Glutamatergic neuron (in vitro differentiated cells): ENCODE measurements at places on chromosomes 16 and 17. TPM values are rescaled to one million over a fixed set of nuclear protein-coding genes. Genes with fewer than 3 reads are reported as not detected.
A peak's percentile ranks its signal among the peaks of the same experiment; 100 is the strongest.

Gene CDK5R1
- total RNA-seq, result 73.9 TPM

Gene KRT17
- not detected for total RNA-seq

Gene PRR29
- not detected for total RNA-seq

Gene FMNL1
- 24.2 TPM for total RNA-seq

Gene KRT36
- total RNA-seq, result not detected

Gene MYOCD
- not detected for total RNA-seq

Gene CYGB
- total RNA-seq, result 20.4 TPM

Gene TERB1
- total RNA-seq, result 0.39 TPM

Gene CSH1
- total RNA-seq, result not detected

- peak overlapping the region; percentile 77 for H3K4me3 ChIP-seq
- peaks cover 11% of the 10 kb centered on the region for H3K4me1 ChIP-seq
- H3K36me3 ChIP-seq, result no peaks in the 10 kb centered on the region
- peak; percentile 14 for DNase-seq
- H3K27ac ChIP-seq, result peak overlapping the region; percentile 82
Observed at GRCh38 chr16:2470603-2471015, 488 bp upstream of the NTN3 start.

DNA sequence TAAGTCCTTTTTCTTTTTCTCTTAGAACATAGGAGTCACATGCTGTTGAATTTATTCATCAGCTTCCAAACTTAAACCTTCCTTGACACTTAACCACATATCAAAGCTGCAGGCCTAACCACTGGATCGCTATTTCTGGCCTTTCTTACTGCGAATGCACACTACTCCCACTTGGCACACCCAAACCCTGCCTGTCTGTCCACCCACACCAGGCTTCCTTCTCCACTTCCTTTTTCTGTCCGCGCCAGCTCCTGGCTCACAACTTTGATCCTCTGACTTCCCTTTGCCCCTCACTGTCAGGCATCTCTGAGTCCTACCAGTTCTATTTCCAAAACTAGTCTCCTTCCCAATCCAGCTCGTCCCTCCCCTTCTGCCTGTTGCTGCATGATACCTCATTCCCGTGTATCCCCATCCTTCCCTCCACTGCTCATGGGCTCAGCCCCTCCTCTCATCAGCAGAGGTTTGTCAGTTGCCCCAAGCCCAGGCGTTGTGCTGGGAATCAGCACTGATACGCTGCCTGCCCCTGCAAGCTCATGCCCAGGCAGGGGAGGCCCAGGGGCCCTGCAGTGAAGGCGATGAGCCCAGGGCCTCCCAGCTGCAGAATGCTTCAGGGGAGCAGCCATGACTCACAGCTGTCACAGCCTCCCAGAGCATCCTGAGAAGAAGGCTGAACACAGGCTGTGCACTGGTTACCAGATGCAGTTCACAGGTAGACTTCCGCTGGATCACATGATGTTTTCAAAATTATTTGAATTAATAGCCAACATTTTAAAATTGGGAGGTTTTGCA is 179.8 kb downstream of the KATNIP start:
- H3K4me3 ChIP-seq, result no peak overlapping the region
- H3K27me3 ChIP-seq, result peaks cover 17% of the 10 kb centered on the region
- no peak for DNase-seq
- H3K27ac ChIP-seq, result no peak overlapping the region
- peaks cover 8% of the 10 kb centered on the region for H3K4me1 ChIP-seq
- peaks cover 20% of the 10 kb centered on the region for H3K36me3 ChIP-seq

DNA sequence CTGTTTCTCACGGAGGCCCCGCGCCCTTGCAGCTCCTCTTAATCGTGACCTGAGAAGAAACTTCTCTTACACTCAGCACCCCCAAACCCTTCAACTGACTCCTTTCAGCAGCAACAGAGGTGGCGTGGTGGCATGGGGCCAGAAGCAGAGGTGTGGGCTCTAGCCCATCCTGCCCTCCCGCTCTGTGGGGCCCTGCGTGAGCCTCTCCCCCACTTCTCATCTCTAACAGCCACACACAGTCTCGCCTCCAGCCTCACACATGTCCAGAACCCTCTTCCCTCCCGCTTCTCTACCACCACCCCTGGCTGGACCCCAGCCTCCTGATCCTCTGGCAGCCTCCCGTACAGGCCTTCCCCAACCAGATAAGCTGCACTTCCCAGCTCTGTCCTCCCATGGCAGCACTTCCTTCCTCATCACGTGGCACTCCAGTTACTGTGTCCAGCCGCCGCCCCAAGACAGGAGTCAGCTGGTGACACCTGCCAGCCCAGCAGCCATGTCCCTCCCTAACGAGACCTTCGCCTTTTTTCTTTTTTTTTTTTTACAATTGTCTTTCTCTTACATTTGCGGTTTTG is 30.5 kb downstream of the NSMCE1 start:
- peak overlapping the region; percentile 66 for H3K4me3 ChIP-seq
- no peak for DNase-seq
- peak overlapping the region; percentile 83 for H3K27ac ChIP-seq
- peaks cover 2% of the 10 kb centered on the region for H3K27me3 ChIP-seq
- peaks cover 39% of the 10 kb centered on the region for H3K4me1 ChIP-seq

- H3K4me1 ChIP-seq, result peaks cover 3% of the 10 kb centered on the region
- H3K36me3 ChIP-seq, result no peaks in the 10 kb centered on the region
- no peak overlapping the region for H3K4me3 ChIP-seq
- DNase-seq, result no peak
- no peak overlapping the region for H3K27ac ChIP-seq
Observed at GRCh38 chr17:65564793-65565192, 3.3 kb upstream of the AXIN2 start.

GRCh38 chr16:11409398-11409797 is 64.1 kb downstream of the RMI2 start:
- H3K27me3 ChIP-seq, result peaks cover 12% of the 10 kb centered on the region
- no peak for DNase-seq
- H3K36me3 ChIP-seq, result no peaks in the 10 kb centered on the region
- peaks cover 4% of the 10 kb centered on the region for H3K4me1 ChIP-seq
- no peak overlapping the region for H3K4me3 ChIP-seq

GRCh38 chr17:21041741-21042457 is 912 bp downstream of the USP22 start:
- peaks cover 9% of the 10 kb centered on the region for H3K27me3 ChIP-seq
- H3K4me3 ChIP-seq, result peak overlapping the region; percentile 94
- peak overlapping the region; percentile 97 for H3K27ac ChIP-seq
- H3K4me1 ChIP-seq, result peaks cover 16% of the 10 kb centered on the region

DNA sequence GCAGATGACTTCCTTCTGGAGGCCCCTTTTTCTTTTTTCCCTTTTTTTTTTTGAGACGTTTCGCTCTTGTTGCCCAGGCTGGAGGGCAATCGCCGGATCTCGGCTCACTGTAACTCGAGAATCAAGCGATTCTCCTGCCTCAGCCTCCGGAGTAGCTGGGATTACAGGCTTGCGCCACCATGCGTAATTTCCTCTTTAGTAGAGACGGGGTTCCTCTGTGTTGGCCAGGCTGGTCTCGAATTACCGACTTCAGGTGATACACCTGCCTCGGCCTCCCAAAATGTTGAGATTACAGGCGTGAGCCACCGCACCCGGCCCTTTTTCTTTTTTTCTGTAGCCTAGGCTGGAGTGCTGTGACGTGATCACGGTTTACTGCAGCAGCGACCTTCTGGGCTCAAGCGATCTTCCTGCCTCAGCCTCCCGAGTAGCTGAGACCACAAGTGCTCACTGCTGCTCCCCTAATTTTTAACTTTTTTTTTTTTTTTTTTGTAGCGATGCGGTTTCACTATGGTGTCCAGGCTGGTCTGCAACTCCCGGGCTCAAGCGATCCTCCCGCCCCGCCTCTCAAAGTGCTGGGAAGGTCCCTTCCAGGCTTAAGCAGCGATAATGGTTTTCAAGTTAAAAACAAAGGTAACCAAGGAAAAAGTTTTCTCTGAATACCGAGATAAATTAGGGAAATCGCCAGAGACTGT is 956 bp upstream of the IST1 start:
- H3K27me3 ChIP-seq, result peaks cover 11% of the 10 kb centered on the region
- H3K4me1 ChIP-seq, result peaks cover 2% of the 10 kb centered on the region
- H3K36me3 ChIP-seq, result no peaks in the 10 kb centered on the region
- peak overlapping the region; percentile 96 for H3K4me3 ChIP-seq
- DNase-seq, result peak; percentile 39

DNA sequence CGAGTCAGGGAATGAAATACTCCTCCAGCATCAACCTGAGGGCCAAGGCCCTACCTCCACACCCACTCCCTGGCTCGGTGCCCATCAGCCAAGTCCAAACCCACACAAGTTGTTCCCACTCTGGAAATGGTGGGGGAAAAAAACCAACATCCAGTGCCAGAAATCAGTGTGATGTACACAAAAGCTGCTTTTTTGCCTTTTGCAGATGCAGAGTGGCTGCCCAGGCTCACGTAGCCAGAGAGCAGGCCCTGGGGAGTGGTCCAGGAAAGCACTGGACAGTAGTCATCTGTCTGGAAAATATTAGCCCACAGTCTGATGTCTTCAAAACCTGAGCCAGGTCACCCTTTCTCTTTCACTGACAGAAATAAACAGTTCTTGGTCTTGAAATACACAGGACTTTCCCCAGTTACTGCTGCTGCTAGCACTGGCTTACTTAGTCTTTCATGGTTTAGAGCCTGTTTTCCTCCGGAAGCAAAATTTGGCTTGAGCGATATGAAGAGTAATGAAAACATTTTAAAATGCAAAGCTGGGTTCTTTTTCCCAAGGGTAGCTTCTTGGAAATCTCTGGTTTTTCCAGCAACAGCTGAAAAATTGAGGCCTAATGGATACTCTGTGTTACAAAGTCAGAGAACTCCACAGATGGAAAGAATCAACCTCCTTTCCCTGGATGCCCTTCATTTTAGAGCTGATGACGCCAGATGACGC is 18.2 kb upstream of the NOS2 start:
- H3K27ac ChIP-seq, result no peak overlapping the region
- peaks cover 9% of the 10 kb centered on the region for H3K36me3 ChIP-seq
- no peak for DNase-seq
- no peak overlapping the region for H3K4me3 ChIP-seq

- no peak for DNase-seq
- no peaks in the 10 kb centered on the region for H3K36me3 ChIP-seq
- peaks cover 15% of the 10 kb centered on the region for H3K27me3 ChIP-seq
- peaks cover 33% of the 10 kb centered on the region for H3K4me1 ChIP-seq
- H3K4me3 ChIP-seq, result no peak overlapping the region
- H3K27ac ChIP-seq, result no peak overlapping the region
Observed at GRCh38 chr17:67021743-67022450, 22.5 kb upstream of the CACNG1 start.
